ENCODE measurements at places on chromosomes 16 and 17.

- DNase-seq, result peak; percentile 86
Observed at GRCh38 chr16:30184096-30184890, 891 bp downstream of the CORO1A start.

GRCh38 chr17:31802502-31802901 lies 56.5 kb downstream of the COPRS start:
- DNase-seq, result no peak

- DNase-seq, result no peak
Observed at GRCh38 chr17:56902348-56902747, 11.5 kb downstream of the TRIM25 start.

GRCh38 chr17:44308320-44308818 lies at the start of gene RUNDC3A:
Gene RUNDC3A (plus strand): TSS chr17:44308601. CDS start chr17:44308833, 232 bp downstream.
- peak; percentile 74 for DNase-seq

DNA sequence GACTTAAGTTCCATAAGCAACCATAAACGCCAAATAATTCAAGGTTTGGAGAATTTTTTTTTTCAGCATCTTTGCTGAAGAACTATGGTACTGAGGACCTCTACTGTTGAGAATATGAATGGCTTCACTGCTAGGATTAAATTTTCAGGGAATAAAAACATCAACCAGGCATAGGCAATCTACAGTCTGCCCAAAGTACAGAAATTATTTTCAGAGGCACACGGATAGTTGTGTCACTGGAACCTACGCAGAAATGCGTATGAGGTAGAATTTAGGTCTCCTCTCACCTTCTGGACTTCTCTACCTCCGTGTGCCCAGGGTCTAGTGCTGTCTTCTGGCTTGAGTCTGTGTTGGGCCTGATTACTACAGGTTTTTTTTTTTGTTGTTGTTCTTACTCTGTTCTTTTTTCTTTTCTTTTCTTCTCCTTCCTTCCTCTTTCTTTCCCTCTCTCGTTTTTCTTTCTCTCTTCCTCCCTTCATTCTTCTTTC lies 39.7 kb downstream of the NACA2 start:
- no peak for DNase-seq

DNA sequence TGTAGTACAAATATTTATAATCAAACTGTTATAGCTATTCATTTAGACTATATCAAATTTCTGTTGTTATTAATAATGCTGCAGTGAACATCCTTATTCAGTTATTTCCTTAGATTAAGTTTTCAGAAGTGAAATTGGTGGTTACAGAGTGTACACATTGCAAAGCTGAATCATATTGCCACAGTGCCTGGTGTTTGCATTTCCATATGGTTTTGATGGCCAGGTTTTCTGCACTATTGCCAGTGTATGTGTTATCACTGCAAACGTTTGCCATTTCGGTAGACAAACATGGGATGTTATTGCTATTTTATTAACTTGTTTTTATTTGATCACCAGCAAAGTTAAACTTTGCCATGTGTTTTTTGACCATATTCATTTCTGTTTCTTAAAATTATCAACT lies 259.4 kb downstream of the CDH13 start:
- DNase-seq, result no peak

DNA sequence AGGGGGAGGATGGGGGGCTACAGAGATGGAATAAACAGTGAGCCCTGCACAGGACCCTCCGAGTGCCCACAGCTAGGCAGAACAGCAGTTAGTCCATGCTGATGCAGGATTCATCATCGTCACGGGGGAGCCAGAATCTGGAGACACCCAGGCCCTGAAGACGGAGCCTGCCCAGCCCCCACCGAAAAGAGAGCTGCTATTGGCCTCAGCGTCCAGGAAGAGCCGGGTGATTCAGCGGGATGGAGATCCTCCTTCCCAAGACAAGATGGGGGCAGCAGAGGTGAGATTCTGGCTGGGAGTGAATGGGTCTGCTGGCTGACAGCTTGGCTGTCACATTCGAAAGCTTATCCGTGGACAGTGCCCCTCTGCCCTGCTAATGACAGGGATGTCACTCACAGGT lies 133.6 kb upstream of the CRHR1 start:
- no peak for DNase-seq

- DNase-seq, result no peak
Observed at GRCh38 chr17:78550464-78550863, 26.7 kb downstream of the DNAH17 start.

GRCh38 chr17:1648173-1648962 lies 1.3 kb downstream of the RILP start:
- DNase-seq, result no peak

DNA sequence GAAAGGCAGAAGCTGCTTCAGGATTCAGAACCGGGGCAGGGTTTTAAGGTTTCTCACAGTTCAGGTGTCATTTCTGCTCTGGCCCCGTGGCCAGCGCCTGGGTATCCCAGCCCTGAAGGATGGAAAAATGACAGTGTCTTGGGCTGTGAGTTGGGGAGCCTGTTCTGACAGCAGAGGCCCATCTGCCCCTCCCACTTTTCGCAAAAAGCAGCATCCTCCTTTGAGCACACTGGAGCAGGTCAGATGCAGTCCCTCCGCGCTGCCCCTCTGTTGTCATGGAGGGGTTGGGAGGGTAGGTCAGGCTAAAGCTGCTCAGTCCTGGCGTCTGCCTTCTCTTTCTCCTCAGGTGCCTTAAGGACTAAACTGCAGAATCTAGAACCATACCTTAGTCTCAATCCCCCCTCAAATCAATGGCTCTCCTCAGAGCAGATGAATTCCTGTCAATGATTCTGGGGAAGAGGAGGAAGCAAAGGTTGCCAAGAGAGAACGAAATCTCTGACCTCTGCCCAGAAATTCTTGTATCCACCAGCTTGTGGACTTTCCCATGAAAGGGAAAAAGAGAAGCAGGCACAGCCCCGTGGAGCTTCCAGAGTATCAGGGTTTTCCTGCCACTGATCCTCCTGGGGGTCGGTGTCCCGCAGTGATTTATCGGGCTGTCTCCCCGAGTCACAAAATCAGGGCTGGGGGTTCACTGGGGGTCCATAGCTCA lies 7.3 kb downstream of the NEUROD2 start:
- no peak for DNase-seq

GRCh38 chr17:69874175-69874670 lies 200.8 kb upstream of the KCNJ16 start:
- no peak for DNase-seq

- DNase-seq, result no peak
Observed at GRCh38 chr16:67481561-67482232, 740 bp upstream of the ATP6V0D1 start.

DNA sequence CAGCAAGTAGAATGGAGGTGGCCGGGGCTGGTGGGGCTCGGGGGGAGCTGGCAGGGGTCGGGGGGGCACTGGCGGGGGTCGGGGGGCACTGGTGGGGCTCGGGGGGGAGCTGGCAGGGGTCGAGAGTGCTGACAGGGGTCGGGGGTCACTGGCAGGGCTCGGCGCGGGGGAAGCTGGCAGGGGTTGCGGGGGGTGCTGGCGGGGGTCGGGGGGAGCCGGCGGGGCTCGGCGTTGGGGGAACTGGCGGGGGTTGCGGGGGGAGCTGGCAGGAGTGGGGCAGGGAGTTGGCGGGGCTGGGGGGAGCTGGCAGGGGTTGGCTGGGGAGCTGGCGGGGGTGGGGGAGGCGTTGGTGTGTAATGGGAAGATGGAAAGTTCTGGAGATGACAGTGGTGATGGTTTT lies 25.1 kb downstream of the CCDC57 start:
- no peak for DNase-seq

DNA sequence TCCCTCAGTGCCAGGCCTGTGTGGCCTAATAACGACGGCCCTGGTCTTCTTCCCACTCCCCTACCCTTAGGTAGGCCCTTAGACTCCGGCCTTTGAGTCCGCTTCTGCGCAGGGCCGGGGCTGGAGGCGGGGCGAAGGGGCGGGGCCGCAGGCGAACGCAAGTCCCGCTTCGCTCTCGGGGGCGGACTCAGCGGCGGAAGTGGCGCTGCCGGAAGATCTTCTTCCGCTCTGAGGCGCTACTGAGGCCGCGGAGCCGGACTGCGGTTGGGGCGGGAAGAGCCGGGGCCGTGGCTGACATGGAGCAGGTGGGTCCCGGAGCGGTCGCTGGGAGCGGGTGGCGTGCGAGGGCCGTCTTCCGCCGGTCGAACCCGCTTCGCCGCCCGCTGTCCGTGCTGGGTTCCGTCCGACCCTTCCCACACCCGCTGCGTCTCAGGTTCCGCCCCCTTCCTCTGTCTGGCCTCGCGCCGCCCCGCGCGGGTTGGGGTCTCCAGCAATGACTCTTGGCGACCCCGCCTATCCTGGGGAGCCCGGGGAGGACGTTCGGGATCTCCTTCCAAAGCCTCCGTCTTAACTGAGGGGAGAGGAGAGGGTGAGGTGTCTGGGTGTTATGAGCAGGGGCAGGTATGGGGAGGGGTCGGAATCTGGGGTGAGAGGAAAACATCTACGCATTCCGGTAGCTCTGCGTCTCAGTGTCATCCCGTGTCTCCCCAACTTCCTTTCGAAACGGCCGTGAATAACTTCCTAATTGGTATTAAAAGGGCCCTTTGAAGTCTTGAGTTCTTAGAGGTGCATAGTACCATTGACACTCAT lies at the start of gene STARD3:
Gene STARD3, plus strand, starts transcription at position 218 of the 810 bp plus-strand sequence. CDS start 16,388 bp downstream, outside the sequence.
- DNase-seq, result peak; percentile 87

DNA sequence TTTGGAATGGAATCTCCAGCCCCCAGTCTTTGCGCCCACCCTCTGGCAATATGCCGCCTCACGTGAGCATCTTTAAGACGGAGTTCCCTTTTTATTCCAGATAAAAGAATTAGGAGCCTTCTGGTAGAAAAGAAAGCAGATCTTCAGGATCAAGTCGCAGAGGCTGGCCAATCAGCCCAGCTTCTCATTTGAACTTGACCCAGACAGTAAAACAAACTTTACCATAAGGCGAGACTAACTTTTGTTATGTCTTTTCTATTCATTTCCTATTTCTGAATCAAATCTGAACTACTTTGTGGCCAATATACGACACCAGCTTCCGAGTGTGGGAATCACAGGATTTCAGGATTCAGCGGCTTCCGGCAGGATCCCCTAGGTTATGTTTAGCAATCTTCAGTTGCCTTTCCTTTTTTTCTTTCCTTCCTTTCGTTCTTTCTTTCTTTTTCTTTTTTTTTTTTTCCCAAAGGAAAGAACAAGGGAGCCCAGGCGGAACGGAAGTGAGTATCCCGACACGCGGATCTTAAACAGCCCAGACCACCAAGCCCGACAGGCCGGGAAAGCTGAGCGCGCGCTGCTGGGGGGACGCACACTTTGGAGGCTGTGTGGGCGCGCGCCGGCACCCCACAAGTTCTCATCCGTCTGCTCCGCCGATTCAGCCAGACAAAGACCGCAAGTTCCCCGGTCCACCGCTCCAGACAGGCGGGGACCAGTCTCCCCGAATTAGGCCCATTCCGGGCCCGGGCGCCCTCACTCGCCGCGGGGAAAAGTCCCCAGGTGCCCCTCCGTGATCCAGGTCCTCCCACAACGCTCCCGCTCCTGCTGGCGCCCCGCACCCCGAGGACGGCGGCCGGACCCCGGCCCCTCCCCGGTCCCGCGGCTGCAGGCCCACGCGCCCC lies 633 bp downstream of the TBC1D16 start:
- DNase-seq, result peak; percentile 20

DNA sequence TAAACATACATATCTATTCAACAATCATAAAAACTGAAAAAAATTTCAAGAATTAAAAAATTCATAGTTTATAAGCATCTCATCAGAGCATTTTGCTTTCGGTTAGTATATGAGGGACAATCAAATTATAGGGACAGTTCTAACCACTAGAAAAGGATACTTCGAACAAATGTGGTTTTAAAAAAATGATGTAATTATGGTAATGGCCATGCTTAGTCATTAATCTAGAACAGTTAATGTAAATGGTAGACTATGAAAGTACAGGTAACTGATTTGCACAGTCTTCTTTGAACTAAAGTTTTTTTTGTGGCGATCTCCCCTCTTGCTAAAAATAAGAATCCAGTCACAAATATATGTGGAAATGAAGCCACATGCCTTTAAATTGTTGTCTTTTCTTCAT lies 63.5 kb upstream of the PHOSPHO1 start:
- no peak for DNase-seq

DNA sequence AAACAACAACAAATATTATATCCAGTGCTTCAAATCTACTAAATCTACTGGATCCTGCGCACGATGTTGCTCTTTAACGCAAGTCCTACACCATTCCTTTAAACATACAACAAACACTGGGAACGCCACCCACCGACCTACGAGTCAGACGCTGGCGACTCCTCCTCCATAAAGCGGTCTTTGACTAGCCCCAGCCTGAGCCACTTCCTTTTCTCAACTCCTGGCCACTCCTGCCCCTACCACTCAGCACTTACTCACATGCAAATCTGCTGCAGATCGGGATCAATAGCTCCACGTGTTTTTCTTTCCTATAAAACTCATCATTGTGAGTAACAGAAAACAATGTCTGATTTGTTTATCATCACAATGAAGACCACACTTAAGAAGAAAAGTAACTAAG lies 32.8 kb upstream of the MNT start:
- DNase-seq, result no peak

GRCh38 chr17:21066394-21066793 lies 23.6 kb upstream of the USP22 start:
- no peak for DNase-seq

DNA sequence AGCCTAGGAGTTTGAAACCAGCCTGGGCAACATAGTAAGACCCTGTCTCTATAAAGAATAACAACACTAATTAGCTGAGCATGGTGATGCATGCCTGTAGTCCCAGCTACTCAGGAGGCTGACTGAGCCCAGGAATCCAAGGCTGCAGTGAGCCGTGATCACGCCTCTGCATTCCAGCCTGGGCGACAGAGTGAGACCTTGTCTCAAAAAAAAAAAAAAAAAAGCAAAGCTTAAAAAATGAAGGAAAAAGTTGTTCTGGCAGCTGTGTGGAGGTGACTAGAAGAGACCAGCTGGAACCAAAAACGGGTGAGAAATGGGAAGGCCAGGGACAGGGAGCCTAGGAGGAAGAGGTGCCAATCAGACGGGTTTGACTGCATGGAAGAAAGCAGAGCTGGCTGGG lies 4.2 kb downstream of the BCL7C start:
- no peak for DNase-seq

- no peak for DNase-seq
Observed at GRCh38 chr17:75173526-75173925, 9.2 kb downstream of the SUMO2 start.

GRCh38 chr17:27654136-27654535 lies 23.1 kb downstream of the LGALS9 start:
- DNase-seq, result no peak

Data from activated effector memory CD4-positive, alpha-beta T cell treated with Interleukin-2 at 50 U/mL for 16 hours (primary cell).